ENCODE measurements at places on chromosomes 1 and 21.

- DNase-seq = no peak
Measured at GRCh38 chr1:24769656-24770651, 24.7 kb downstream of the CLIC4 start.

- no peak for DNase-seq
Measured at GRCh38 chr1:3032371-3033039, 11.2 kb downstream of the ACTRT2 start.

DNA sequence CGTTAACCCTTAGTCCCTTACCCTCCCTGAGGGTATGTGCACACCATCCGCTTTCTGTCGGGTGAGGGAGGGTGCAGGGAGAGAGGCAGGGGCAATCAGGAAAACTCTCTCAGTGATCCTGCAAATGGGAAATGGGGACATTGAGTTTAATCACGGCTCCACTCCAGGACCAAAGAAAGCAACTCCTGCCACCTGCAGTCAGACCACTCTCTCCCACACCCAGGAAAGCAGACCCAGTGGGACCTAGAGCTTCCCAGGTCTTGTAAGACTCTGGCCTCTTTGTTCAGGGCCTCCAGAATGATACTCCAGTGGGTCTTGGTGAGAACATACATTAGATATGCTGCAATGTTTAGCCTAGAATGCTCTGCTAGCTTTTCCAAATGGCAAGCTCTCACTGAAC lies 71.5 kb downstream of the GNG12 start:
- DNase-seq = no peak

GRCh38 chr1:191558379-191558778 lies 599.9 kb upstream of the RGS18 start:
- DNase-seq = no peak

DNA sequence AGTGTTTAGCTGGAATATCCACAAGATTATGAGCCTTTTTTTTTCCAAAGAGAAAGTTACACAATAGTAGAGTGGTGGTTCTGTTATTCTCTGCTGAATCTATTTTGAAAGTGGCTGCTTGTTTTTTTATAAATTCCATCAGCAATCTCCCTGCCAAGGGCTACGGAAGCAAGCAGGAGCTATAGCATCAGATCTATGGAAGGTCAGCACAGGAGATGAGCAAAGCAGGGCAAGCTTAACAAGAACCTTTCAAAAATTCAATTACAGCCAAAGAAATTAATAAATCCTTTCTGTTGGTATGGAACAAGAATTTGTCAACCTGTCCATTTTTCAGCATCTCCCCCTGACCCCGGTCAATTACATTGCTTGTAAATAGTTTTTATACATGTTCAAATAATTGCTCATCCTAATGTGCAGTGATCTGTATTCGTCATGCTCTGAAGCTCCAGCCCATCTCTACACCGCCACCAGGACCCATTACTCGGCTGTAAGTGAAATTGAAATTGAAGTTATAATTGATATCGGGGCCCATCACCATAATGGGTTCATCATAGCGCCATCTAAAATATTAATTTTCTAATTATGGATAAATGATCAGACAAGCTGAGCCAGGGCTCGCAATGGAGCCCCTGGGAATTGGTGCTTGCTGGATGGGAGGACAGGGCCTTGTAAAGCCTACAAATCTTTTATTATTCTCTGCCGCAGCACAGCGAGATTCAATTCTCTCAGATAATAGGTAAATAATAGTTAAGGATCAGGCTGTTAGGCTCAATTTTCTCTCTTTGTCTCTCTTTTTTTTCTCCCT lies 215.1 kb downstream of the ATG4C start:
- DNase-seq = no peak

DNA sequence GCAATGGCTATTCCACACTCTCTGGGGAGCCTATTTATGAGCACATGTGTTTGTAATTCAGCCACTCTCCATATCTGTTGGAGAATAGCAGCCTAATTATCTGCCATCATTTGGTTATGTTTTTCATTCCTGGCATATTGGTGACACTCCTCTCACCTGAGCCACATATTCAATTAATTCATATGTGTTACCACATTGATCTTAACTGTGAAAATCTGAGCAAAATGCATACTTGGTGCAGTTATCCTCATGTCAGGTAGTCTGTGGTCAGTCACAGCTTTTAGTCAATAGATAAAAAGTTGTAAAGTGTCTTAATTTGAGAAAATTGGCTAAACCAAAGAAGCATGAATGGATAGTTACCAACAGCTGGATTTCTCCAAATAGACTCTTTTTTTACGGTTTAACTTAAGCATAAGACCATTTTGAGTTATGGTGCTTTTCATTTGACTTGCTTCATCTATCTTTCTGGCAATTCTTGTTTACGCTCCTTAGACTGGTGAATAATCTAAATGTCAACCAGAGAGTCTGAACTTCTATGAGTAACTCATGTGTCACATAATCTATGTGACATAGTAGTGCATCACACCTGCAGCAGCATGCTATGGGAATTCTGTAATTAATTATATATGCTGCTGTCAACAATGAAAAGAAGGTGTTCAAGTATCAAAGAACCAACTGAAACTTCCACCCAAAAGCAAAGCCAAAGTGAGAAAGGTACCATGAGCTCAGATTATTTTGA lies 187.7 kb upstream of the SGIP1 start:
- no peak for DNase-seq

DNA sequence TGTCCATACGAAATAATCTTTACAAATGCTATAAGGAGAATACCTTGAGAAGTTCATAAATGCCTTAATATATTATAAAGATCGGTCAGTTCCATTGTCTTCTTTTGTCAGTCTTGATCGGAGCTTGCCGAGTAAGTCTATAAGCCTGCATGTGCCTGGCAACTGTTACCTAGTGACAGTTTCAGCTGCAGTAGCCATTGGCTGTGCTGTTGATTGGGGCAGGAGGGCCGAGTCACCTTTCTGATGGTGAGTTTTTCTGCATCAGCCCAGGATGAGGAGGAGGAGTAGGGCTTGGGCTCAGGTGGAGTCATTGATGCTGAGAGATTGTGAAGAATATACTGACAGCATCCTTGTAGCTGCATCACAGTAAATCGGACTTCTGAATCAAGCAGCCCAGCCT lies 1.9 kb upstream of the GPR52 start:
- DNase-seq = no peak

- DNase-seq = no peak
Measured at GRCh38 chr1:24364975-24365678, 46.0 kb downstream of the GRHL3 start.

DNA sequence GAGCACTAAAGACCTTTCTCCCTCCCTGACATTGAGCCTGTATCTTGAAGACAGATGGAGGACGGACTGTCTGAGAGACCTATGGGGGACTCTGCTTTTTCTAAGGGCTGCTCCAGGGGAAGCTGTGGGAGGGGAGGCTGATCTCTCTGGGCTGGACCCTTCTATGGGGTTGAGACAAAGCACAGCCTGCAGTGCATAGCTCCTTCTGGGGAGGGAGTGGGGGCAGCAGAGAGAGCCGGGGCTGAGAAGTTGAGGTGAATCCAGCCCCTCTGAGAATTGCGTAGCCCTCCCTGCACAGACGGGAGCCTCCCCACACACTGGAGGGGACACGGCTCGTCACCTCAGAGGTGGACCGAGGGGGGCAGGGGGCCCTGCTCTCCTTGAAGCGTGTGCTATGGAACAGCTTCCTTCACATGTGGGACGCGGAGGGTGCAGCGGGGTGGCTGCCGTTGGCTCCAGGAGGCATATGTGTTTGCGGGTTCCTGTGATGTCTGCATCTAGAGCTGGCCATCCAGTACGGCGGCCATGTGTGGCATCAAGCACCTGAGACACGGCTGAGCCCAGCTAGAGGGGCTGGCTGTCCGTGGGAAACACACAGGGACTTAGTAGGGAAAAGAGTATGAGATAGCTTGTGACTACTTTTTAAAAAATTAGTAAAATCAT lies 299.1 kb downstream of the CAMTA1 start:
- no peak for DNase-seq

DNA sequence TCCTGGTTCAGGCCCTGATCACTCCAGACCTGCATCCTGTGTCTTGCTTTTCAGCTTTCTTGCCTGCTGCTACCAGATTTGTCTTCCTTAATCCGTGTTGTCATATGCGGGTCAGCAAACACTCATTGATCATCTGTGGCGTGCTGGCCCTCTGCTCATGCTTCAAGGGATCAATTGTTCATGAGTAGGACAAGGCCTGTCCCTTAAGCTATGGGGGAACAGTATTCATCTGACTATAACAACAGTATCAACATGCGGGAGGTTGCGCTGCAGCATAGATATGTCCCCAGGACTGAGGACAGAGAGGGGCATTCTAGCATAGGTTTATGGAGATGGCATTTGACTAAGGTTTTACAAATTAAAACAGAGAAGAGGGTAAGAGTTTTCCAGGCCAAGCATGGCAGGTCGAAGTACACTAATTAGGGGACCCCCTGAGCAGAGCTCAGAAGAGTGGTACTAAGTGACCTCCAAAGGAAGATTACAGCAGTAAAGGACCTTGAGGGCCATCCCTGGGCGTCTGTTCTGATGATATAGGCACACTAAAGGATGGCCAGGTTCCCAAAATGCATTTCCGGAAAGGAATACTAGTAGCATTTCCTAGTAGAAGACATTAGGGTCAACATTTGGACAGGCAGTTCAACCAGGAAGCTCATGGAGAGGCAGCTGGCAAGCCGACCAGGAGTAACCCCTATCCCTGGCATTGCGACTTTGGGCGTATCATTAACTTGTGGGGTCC lies 811 bp upstream of the ZNF672 start:
- DNase-seq = no peak

- no peak for DNase-seq
Measured at GRCh38 chr21:16040601-16041000, 310.8 kb downstream of the USP25 start.

- no peak for DNase-seq
Measured at GRCh38 chr1:57549300-57549699, 125.4 kb upstream of the DAB1 start.

- DNase-seq = no peak
Measured at GRCh38 chr1:64497088-64497883, 27.4 kb downstream of the CACHD1 start.

DNA sequence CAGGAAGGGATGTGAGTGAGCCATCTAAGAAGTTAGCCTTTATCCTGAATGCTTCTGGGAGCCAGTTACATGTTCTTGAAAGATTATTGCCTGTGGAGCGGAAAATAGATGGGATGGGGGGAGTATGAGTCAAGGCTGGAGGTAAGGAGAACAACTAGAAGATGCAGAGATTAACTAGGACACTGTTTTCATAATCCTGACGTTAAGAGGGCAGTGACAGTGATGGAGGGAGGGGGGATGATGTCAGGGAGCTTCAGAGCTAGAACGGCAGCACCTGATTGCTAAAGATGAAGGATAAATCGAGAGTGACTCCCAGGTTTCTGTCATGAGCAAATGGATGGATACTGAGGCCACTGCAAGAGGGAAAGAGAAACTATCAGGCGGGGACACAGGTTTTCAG lies 10.0 kb upstream of the RCSD1 start:
- no peak for DNase-seq

DNA sequence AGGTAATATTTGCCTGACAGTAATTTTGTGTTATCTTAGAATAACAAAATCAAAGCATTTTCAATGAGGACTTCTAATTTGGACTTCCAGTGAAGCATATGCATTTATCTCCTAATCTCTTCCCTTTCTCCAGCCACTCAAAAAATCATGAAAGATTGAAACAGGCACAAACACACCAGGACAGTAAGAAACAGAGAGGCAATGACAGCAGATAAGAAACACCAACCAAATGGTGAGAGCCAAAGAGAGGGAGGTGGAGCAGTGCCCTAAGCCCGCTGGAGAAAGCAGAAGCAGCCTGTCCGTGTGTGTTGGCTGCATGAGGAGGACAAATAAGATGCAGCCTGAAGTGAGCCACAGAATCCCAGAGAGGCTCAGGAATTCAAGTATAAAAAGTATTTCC lies 39.0 kb downstream of the SLC44A3 start:
- DNase-seq = no peak
